ENCODE measurements at places on chromosomes 16 and 17.
A peak's percentile ranks its signal among the peaks of the same experiment; 100 is the strongest.

DNA sequence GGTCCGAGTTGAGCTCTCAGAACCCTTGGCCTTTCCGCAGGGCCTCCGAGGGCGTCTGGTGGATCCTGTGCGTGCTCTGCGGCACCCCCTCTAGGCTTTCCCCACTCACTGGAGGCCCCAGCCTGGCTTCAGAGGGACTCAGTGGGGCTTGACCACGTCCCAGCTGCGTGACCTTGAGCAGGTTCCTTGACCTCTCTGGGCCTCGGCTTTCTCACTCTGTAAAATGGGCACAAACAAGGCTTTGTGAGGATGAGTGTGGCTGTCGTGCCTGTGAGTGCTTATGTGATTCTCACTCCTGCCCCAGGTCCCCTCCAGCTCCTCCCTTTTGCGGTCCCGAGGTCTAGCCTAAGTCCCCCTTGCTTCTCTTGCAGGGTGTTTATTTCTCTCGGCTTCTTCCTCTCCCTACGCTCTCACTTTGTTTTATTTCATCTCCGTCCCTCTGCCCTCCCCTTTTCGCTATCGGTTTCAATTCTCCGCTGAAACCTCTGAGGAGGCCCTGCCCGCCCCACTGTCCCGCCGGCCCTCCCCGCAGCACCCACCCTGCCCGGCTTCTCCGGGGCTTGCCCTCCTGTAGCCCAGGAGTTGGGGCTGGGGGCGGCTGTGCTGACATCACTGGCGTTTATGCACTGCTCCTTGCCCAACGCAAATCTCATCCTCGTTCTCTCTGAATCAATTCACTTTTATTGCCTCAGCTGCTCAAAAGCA lies 82.3 kb upstream of the CBX4 start:
- no peak for DNase-seq

DNA sequence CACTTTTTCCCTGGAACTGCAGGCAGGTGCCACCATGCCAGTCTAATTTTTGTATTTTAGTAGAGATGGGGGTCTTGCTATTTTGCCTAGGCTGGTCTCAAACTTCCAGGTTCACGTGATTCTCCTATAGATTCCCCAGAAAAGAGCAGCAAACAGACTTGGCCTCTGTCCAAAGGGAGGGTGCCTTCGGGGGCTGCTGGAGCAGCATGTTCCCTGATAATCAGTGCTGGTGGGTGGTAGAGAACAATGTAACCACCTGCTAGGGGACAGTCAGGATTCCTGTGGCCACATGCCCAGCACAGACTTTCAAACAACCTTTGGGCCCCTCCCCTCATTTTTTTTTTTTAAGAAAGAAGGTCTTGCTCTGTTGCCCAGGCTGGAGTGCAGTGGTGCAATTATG lies 14.2 kb upstream of the CCNF start:
- DNase-seq, result no peak

- DNase-seq, result peak; percentile 63
These were observed 66.3 kb downstream of the BPTF start for GRCh38 chr17:67891481-67892119.

GRCh38 chr16:81755915-81756614 lies 23.0 kb upstream of the PLCG2 start:
- DNase-seq, result no peak

- no peak for DNase-seq
These were observed 7.8 kb downstream of the SLC47A2 start for GRCh38 chr17:19708431-19709175.

GRCh38 chr17:27216836-27217235 lies 77.1 kb upstream of the WSB1 start:
- no peak for DNase-seq

GRCh38 chr16:56988161-56988947 lies 1.0 kb upstream of the NLRC5 start:
- no peak for DNase-seq

GRCh38 chr16:68328860-68329390 lies 18.1 kb downstream of the PRMT7 start:
- no peak for DNase-seq

DNA sequence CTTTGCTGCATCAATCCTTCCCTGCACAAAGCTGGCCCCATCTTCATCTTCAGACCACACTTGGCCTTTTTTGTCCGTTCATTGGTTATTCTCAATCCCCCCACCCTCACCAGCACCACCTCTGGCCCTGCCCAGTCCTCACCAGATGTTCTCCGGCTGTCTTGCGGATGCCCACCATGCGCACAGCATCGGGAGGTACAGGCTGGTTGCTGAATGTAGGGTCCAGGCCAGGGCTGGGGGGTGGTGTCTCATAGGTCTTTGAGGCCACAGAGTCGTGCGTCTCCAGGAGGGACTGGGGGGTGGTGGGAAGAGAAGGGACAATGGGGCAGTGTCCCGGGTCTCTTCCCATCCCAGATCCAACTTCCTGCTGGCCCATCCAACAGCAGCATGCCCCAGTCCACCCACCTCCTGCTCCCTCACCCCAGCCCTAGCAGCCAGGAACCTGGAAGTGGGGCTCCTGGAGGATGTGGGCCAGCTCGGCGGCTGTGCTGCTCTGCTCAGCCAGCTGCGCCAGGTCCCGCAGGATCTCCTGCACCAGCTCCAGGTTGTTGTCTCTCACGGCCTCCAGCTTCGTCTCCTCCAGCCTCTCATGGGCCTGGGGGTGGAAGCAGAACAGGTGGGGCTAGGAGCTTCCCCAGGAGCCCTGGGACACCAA lies 24.4 kb downstream of the MPP2 start:
- DNase-seq, result no peak

GRCh38 chr17:77455111-77455890 lies 314.5 kb downstream of the SEC14L1 start:
- no peak for DNase-seq

- no peak for DNase-seq
These were observed 5.2 kb upstream of the TSPOAP1 start for GRCh38 chr17:58333736-58334207.

- DNase-seq, result peak; percentile 99
These were observed at the start of gene ITPRIPL2 for GRCh38 chr16:19113577-19114358. Gene ITPRIPL2 (plus strand): TSS chr16:19113964. CDS start chr16:19114462, 498 bp downstream.

DNA sequence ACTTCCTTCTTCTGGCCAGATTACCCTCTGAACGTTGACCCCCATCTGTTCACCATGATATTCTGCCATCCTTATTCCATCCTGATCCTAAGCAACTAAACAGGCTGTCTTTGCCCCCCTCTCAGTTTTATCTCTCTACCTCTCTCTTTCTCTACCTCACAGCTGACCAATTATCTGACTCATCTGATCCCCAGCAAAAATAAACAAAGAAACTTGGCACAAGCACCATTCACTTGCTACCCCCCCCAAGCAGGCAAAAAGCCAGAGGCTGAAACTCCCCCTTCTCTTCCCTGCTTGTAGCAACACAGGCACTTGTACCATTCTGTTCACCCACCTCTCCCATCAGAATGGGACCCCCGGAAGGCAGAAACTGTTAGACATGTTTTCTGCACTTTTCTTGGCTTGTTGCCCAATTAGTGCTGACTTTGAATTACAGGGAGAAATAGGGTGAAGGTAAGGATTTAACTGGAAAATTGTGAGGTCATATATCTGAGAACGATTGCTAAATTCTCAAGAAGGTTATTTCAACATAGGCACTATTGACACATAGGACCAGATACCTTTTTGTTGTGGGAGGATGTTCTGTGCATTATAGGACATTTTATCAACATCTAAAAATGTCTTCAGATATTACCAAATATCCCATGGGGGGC lies 163.2 kb downstream of the TOX3 start:
- peak; percentile 40 for DNase-seq

GRCh38 chr17:6366221-6366666 lies 68.7 kb downstream of the AIPL1 start:
- DNase-seq, result no peak

- no peak for DNase-seq
These were observed 16.4 kb upstream of the METRNL start for GRCh38 chr17:83062818-83063671.

DNA sequence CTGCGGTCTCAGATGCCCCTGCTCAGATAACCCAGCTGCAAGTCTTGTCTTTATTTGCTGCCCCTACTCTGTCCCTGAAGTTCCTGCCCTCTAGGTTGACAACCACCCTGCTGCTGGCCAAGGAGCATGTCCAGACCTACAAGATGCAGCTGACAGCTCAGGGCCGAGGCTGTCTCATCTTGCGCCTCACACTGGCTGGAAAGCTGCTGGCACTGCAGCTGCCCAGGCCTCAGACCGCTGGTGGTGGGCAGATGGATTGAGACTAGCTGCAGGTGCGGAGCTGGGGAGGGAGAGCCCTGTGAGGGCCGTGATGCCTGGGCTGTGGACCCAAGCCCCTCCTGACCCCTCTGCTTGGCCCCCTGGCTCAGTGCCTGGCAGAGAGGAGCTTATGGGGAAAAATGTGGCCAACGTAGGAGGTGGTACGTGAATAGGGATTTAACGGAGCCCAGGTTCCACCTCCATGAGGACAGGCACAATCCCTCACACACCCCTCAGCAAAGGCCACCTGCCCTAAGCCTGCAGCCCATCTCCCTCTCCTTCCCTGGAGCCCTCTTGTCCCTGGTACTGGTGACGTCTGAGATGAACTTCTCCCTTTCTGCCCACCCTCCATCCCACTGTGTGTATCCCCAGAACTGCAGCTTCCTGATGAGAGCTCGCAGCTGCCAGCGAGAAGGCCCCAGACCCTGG lies 8.3 kb upstream of the GALK1 start:
- no peak for DNase-seq

- no peak for DNase-seq
These were observed 21.8 kb upstream of the CACNG4 start for GRCh38 chr17:66942451-66943264.

DNA sequence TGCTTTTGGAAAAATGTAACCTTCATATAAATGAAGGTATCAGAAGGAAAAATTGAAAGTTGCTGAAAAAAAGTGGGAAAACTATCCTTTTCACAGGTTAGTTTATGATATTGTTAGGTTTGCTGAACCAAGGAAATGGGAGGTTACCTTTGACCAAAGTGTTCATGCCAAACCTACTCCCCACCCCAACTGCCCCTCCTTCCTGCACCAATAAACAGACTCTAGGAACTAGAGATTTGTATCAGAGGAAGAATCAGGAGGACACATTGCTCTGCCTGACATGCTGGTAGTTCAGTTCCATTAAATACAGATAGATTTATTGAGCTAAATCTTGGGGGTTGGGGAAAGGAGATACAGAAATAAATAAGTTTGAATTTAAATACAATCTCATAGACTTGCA lies 18.2 kb downstream of the MYH8 start:
- DNase-seq, result no peak

- DNase-seq, result no peak
These were observed 65.8 kb downstream of the DHRS7C start for GRCh38 chr17:9725575-9725974.

DNA sequence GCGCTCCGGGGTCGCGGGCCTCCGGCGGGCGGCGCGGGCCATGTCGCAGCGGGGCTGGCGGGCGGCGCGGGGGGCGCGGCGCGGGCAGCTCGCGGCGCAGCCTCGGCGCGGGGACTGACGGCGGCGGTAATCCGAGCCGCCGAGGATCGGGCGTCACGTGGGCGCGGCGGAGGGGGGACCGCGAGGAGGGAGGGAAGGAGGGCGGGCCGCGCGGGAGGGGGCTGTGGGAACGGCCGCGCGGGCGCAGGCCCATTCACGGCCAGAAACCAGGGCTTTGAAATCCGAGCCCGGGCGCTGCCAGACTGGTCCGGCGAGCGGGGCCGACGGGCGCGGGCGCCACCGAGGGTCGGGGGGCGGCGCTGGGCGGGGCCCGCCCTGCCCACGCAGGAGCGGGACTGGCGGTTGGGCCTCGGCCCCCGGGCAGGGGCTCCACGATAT lies at the start of gene MTSS2:
MTSS2 (minus strand) TSS at position 116 of the 438 bp plus-strand sequence. CDS start 262 bp downstream, outside the sequence.
- peak; percentile 51 for DNase-seq

- peak; percentile 94 for DNase-seq
These were observed 8.8 kb downstream of the JUP start for GRCh38 chr17:41777574-41778188.

DNA sequence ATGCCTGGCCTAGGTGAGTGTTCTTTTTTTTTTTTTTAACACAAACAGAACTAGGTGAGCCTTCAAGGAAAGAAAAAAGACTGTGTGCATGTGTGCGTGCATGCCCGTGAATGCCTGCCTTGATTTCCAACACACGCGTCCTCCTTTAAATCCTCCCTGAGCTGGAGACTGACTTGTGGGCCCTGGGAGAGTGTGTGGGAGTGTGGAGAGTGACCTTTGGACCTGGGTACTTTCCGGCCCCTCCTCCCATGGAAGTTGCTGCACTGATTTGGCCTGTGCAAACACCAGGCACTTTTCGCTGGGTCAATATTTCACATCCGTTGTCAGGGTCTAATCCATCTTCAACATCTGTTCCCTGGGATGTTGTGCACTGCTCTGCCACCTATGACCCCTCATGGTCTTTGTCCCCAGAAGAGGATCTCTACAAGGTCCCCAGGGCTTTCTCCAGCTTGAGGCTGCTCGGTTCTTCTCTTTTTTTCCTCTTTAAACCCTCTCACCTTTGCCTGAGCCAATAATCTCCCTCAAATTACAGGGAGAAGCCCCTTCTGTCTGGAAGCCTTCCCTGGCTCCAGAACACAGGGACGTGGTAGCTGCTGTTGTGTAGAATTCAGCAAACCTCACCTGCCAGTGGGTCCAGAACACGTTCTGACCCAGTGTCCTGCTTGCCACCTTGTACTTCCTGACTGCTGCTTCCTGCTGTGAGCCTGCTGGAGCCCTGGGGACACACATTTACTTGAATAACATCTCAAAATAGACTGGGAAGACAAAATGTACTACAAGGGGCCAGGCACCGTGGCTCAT lies 20.8 kb upstream of the ATP5MC1 start:
- DNase-seq, result no peak

GRCh38 chr17:2090804-2091534 lies 36.1 kb downstream of the HIC1 start:
- DNase-seq, result no peak

DNA sequence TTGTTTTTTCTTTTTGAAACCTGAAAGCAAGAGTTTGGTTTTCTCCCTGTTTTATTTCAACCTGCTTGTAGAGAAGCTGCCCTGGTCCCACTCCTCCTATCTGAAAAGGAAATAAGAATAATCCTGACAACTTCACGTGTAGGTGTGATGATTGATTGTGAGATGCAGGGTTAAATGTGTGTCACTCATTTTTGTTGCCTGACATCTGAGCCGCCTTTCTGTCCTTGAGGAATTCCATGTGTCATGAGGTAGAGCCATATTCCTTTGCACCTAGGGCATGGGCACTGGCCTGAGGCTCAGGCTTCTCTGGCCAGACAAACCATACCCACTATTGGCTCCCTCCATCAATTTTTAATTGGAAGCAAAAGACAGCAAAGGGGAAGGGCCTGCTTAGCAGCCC lies 10.2 kb upstream of the SMPD3 start:
- DNase-seq, result no peak

GRCh38 chr17:72640415-72641165 lies 451.9 kb downstream of the SLC39A11 start:
- DNase-seq, result no peak

DNA sequence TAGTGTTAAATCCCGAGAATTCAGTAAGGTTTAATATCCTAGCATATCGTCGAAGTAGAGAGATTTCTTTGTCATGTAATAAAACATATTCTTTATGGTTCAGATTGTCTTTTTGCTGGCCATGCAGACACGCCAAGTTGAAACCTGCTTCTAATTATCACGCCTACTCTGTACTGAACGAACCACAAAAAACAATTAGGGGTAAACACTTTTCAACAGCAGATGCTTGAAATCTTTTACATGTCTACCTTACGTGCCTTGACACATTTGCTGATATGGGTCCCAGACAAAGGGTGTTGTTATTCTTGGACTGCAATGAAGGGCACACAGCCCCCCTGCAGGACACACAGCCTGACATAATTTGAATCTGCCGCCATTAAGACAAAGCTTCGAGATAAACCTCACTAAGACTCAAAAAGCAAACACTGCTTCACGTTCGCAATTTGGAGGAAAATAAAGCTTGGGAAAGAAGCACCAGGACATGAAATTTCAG lies 13.3 kb downstream of the WIPI1 start:
- DNase-seq, result no peak
